Osteocyte (in vitro differentiated cells): ENCODE measurements at places on chromosomes 13 and 19. TPM values are rescaled to one million over a fixed set of nuclear protein-coding genes. Genes with fewer than 3 reads are reported as not detected.

SPACA4 gene
- not detected in 2 replicates for total RNA-seq

ADM5 gene
- total RNA-seq = 0.73 and 1.5 TPM in 2 replicates

UBL3 gene
- 26.0 and 28.3 TPM in 2 replicates for total RNA-seq

CERS1 gene
- 6.5 and 8.5 TPM in 2 replicates for total RNA-seq

BEST2 gene
- total RNA-seq = not detected in 2 replicates

KLK4 gene
- total RNA-seq = not detected in 2 replicates

CCDC8 gene
- 34.5 and 35.0 TPM in 2 replicates for total RNA-seq

OR7G3 gene
- not detected in 2 replicates for total RNA-seq

MIA gene
- total RNA-seq = 2.0 TPM in 1 of 2 replicates, not detected in the other

ZNF850 gene
- total RNA-seq = 2.8 and 3.6 TPM in 2 replicates

DNA sequence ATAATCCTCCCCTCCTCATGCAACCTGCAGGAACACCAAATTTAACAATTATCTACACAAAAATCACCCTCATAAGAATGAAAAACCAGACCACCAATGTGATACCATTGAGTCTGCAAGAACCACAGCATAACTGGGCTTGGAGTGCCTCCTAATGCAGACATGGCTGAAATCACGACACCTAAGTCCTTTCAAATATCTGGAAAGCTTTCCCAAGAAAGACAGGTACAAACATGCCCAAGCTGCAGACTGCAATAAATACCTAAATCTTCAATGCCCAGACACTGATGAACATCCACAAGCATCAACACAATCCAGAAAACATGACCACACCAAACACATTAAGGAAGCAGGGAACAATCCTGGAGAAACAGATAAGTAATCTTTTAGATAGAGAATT is 417.1 kb downstream of the LMO7 start:
- no peak for DNase-seq

GRCh38 chr19:10078329-10078728 is 7.8 kb upstream of the SHFL start:
- no peak for DNase-seq

- no peak for DNase-seq
Measured at GRCh38 chr19:41905273-41906002, 22.5 kb downstream of the ARHGEF1 start.

DNA sequence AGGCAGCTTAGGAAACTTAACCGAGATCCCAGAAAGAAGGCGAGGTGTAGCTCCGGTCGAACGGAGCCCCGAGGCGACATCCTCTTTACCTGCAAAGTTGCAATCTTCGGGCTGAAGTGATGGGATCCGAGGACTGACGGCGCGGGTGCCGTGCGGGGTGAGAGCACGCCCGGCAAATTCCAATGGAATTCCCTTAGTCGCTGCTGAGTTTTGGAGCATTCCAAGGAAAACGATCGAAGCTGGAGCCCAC is 141 bp downstream of the TRPC4 start:
- DNase-seq = no peak

DNA sequence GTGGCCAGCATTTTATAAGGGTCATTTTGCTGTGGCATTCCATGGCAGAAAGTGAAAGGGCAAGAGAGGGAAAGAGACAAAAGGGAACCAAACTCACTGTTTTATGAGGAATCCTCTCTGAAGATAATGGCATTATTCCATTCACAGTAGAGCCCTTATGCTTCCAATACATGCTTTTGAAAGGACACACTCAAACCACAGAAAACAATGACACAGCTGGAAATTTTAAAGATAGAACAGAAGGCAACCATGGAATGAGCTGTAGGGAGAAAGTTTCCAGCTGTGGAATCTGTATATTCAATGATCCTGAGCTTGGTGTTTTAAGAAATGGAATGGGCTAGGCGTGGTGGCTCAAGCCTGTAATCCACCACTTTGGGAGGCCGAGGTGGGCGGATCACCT is 677.4 kb downstream of the SLITRK1 start:
- DNase-seq = no peak

DNA sequence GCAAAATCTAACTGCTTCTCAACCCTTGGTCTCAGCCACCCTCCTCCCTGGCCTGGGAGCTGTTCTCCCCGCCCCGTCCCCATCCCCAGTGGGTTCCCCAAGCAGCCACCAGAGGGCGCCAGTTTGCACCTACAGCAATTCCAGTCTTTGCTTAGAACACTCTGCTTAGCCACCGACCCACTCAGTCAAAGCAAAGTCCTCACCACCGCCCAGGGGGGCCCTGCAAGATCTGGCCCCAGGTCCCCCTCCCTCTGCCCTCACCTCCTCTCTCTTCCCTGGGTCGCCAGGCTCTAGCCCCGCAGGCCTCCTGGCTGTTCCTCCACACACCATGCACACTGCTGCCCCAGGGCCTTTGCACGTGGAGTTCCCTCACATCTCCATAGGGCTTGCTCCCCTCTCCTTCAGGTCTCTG is 12.4 kb downstream of the TMEM143 start:
- DNase-seq = peak; percentile 89

GRCh38 chr13:105474983-105475610 is 1060.4 kb downstream of the EFNB2 start:
- no peak for DNase-seq

DNA sequence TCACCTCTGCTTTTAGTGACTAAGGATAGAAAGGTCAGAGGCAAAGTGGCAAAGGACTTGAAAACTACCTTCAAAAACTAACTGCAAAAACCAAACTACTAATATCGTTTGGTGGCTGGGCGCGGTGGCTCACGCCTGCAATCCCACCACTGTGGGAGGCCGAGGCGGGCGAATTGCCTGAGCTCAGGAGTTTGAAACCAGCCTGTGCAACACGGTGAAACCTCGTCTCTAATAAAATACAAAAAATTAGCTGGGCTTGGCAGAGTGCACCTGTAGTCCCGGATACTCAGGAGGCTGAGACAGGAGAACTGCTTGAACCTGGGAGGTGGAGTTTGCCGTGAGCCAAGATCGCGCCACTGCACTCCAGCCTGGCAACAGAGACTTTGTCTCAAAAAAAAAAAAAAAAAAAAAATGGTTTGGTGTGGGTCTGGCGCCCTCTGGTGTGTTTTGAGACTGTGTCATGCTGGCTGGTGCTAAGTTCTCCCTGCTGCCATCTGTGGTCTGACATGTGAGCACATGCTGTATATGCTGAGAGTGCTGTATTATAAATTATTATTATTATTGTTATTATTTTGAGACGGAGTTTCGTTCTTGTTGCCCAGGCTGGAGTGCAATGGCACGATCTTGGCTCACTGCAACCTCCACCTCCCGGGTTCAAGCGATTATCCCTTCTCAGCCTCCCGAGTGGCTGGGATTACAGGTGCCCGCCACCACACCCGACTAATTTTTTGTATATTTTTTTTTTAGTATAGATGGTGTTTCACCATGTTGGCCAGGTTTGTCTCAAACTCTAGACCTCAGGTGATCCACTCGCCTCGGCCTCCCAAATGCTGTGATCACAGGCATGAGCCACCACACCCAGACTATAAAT is 36.0 kb upstream of the RNF17 start:
- peak; percentile 84 for DNase-seq

DNA sequence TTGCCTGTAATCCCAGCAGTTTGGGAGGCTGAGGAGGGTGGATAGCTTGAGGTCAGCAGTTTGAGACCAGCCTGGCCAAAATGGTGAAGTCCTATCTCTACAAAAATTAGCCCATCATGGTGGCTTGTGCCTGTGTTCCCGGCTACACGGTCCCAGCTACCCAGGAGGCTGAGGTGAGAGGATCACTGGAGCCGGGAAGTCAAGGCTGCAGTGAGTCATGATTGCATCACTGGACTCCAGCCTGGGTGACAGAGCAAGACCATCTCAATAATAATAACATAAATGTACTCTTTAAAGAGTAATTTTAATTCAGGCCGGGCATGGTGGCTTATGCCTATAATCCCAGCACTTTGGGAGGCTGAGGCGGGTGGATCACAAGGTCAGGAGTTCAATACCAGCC is 38.7 kb downstream of the SKA3 start:
- DNase-seq = peak; percentile 32

DNA sequence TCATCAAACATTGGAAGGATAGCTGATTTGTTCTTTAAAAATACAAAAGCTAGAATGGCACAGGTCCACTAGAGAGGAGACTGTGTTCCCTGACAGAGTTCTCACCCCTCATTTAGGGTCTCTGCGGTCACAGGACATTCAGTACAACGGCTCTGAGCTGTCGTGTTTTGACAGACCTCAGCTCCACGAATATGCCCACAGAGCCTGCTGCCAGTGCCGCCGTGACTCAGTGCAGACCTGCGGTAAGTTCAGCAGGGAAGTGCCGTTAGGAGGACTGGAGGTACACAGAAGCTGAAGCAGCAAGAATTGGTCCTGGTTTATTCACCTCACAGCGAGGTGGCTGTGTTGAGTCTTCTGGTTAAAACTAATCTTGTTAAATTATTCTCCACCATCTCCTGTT is 90.0 kb downstream of the TNFRSF19 start:
- no peak for DNase-seq

DNA sequence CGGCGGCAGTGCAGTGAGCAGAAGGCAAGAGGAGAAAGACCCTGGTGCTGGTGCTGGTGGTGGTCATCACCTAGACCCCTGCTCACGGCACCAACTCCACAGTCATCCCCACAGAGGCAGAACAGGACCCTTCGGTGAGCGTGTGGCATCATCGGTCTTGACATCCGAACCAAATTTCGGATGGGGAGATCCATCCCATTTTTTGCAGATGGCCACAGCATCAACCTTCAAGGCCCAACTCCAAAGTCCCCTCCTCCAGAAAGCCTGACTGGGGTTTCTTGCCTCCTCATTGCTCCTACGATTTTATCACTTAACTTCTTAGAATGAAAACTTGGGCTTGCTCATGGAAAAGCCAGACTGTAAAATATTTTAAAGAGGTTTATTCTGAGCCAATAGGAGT is 8.7 kb upstream of the KLK12 start:
- no peak for DNase-seq

DNA sequence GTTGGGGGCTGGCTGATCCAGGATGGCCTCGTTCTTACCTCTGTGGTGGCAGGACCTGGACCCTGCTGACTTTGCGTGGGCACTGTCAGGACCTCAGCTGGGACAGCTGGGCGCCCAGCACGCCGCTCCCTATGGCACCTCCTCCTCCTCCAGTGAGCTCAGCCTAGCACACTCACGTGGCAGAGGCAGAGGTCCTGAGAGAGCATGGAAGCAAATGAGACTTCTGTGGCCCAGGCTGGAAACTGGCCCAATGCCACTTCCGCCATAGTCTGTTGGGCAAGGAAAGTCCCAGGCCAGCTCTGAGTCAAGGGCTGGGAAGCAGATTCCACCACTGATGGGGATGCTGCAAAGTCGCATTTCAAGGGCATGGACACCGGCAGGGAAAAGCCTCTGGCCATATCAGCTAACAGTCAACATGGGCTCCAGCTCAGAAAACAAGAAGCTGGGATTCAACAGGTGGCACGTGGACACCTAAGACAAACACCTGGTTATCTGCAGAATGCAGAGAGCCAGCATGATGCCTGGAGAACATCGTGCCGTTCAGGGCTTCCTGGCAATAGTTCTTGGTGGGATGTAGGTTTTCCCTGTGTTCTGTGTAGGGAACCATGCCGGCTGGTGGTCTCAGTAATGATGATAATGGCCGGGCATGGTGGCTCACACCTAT is 16.7 kb downstream of the MYBPC2 start:
- DNase-seq = no peak

GRCh38 chr13:26929971-26930730 is 169.6 kb upstream of the GPR12 start:
- DNase-seq = peak; percentile 91

- no peak for DNase-seq
Measured at GRCh38 chr19:58366585-58367430, 4.3 kb upstream of the ZNF497 start.

DNA sequence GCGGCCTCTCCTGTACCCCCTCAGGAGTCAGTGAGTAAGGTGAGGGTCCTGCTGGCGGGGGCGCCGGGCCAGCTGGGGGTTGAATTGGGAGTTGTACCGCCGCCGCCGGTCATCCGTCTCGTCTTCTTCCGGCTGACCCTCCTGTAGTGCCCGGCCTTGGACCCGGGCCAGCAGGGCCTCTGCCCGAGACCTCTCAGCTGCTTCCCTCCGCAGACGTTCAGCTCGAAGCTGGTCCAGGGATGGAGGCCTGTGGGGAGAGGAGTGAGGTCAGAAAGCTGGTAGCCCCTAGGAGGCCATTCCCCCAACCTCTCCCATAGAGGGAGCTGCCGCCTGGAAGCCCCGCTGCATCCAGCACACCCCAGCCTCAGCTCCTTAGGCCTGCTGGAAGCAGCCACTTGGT is 3.8 kb downstream of the LENG1 start:
- no peak for DNase-seq

- no peak for DNase-seq
Measured at GRCh38 chr13:36872621-36873020, 47.4 kb downstream of the SMAD9 start.

DNA sequence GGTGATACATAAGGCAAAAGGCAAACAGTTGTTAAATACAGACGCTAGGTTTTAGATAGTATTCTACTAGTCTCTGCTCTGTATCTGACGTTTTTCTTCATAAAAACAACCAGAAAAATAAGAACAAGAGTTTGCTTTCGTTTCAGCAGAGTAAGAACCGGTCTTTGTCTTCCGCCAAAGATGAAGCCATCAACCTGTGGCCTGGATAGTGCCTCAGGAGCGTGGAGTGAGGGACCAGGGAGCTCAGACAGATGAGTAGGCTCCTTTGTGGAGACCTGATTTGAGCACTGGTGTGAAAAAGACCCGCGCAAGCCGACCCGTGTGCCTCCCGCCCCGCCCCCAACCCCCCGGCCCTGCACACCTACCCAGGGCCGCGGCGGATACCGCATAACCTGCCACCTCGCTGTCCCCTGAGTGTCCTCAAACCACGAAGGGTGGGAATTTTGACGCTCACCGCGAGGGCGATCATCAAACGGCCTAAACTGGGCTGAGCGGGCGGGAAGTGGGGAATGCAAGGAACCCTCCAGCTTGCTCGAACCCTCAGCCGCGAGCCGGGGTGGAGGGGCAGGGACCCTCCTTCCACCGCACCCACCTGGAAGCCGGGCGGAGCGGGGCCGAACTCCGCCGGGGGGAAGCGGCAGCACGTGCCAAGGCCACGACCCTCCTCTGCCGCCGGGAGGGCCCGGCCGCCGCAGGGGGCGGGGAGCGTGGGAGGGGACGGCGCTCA is 866 bp upstream of the LMO7 start:
- no peak for DNase-seq

GRCh38 chr13:46639033-46639981 is 86.3 kb downstream of the LRCH1 start:
- no peak for DNase-seq

- no peak for DNase-seq
Measured at GRCh38 chr19:45668342-45668871, 386 bp downstream of the GIPR start.

GRCh38 chr19:1183543-1184172 is 9.6 kb upstream of the SBNO2 start:
- DNase-seq = no peak

DNA sequence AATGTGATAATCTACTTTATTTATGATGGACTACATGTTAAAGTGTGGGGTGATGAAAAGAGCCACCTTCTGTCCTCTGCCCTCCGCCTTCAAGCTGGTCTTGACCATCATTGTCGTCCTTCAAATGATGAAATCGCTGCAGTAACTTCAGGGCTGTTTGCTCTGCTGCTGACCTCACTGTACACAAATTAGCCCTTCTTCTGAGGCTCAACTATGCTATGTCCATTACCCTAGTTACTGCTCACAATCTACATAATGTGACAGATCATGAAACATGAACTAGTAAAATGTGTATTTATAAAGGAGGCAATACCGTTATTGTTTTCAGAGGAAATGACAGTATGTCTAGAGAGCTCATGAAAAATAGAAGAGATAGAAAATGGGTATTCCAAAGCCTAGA is 145.9 kb downstream of the RFC3 start:
- DNase-seq = no peak
